ENCODE measurements at places on chromosomes 5 and 9.

GRCh38 chr5:93327605-93328004 is 253.4 kb downstream of the NR2F1-AS1 start:
- no peak for DNase-seq

- no peak for DNase-seq
Measured at GRCh38 chr5:5078009-5078897, 61.9 kb upstream of the ADAMTS16 start.

- no peak for DNase-seq
Measured at GRCh38 chr9:131334629-131335367, 45.3 kb downstream of the PLPP7 start.

GRCh38 chr9:137759117-137759516 is 118.5 kb upstream of the CACNA1B start:
- DNase-seq = no peak

GRCh38 chr9:14406463-14406862 is 92.5 kb upstream of the NFIB start:
- DNase-seq = no peak

DNA sequence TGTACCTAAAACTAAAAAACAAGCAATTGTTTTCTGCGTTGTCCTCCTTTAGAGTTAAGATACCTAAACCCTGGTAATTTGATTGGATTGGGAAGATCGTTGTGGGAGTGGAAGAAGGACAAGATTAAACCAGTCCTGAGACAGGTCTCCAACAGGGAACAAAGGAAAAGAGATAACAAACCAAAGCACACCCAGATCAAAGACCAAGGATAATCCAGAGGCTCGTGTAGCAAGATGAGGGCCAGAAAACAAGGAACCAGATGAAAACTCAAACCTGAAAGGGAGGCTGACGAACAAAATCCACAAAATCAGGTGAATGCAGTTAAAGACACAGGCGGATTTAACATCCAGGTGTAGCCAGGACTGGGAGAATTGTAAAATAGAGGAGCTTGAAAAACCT is 618.1 kb downstream of the SLCO4C1 start:
- DNase-seq = no peak

DNA sequence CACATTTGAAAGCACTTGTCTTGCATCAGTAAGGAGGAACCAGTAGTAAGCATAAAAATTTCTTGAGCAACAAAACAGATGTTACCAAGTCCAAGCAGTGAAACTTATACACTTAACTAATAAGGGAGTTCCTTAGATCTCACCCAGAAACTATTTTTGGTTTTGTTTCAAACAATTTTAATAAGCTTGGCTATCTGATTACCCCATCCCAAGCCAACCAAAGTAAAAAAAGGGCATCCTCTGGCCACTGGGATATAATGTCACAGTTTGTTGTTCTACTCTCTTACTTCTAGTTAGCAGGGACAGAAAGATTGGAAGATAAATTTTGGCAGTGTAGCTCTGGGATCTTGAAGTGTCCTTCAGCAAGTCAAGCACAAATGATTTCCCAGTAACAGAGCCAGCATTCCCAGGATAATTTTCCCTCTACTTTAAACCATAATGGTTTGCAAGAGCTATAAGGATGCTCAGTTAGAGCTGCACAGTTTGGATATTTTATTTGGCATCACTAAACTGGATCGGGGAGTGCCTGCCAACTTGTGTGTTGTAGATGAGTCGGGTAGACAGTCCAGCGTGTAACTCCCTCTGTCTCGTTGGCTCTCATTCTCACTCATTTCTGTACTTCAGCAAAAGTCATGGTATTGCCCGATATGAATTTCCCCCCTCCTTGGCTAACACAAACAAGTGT is 161.9 kb upstream of the HMHB1 start:
- DNase-seq = peak; percentile 33

GRCh38 chr9:108160706-108161355 is 671.3 kb upstream of the KLF4 start:
- no peak for DNase-seq

GRCh38 chr9:129776938-129777768 is 24.3 kb upstream of the PTGES start:
- peak; percentile 40 for DNase-seq

DNA sequence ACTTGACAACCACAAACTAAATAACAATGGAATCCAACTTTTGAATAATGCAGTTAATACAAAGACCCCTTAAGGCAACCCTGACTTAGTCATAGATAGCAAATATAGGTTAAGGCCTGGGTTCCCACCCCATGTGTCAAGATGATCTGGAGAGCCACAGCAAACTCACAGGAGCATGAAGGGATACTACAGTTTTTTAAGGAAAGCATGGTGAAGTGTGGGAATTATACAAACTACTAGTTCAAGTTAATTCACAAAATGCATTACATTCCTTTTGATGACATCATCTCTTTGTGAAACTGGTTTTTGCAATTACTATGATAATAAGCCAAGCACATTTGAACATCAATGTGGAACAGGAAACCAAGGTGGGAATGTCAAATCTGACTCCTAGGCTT is 50.6 kb downstream of the LHFPL2 start:
- no peak for DNase-seq

DNA sequence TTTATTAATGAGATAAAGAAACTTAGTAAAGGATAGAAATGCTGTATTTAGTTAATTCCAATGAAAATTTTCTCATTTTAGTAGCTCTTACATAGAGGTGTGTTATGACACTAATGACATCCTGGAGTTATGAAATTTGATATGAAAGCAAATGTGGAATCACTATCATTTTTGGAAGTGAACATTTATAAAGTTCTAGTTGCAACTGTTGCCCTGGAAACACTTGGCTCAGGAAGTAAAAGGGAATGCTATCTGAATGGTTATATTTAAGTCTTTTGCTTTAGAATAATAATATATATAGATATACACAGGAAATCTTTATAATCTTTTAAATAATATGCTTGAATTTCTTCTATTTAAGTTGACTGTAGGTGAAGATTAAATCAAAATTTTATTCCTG is 16.7 kb downstream of the ADAMTS19 start:
- DNase-seq = no peak

GRCh38 chr9:32414856-32415255 is 30.4 kb downstream of the ACO1 start:
- DNase-seq = no peak

GRCh38 chr5:60701321-60701968 is 1.5 kb upstream of the DEPDC1B start:
- no peak for DNase-seq

GRCh38 chr5:4038994-4039393 is 443.4 kb downstream of the IRX1 start:
- no peak for DNase-seq

GRCh38 chr5:134581241-134581981 is 51.2 kb downstream of the SAR1B start:
- DNase-seq = no peak

DNA sequence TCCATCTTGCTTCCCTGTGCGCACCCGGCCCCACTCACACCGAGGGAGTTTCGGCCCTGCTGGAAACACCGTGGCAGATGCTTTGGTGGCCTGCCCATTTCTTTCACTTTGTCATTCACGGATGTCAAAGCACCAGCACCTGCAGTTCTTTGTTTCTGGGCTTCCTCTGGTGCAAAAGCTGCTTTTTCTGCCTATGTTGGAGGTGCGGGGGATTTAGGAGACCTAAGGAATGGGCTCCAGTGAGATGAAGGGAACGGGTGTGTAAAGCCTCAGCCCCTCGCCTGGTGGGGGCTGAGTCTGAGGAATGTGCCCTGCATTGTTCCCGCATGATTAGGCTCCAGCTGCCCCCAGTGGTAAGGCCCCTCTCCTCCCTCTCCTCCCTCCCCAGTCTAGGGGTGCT is 62.3 kb downstream of the THBS4 start:
- no peak for DNase-seq

DNA sequence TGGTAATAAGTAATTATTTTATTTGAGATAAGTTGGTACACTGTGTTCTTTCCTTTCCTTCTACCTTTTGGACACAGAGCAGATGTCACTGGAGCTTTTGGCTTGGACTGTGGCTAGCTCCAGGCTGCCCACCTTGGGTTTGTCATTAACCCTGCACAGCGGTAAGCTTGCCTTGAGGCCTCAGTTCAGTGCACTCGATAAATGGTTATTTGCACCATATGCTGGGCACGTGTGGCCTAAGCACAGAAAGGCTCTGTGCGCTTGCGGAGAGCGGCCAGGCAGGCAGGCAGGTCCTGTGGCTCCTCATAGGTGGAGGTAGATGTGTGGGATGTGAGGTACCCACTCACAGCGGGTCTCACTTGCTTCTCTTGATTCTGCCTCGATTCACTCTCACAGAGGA is 30.0 kb upstream of the TENT4A start:
- no peak for DNase-seq

All from NCI-H446 (cell line).